T-helper 2 cell treated with Interferon-gamma antibody and Interleukin-4, amounts not matched to agents 5 μg/mL and 100 μg/mL, for 36 hours (primary cell): ENCODE measurements at places on chromosomes 7 and 10.

- no peak overlapping the region for H3K27ac ChIP-seq
- DNase-seq: no peak
- H3K36me3 ChIP-seq: no peaks in the 10 kb centered on the region
- no peaks in the 10 kb centered on the region for H3K4me1 ChIP-seq
Measured at GRCh38 chr7:33251301-33251700, 121.9 kb downstream of the BBS9 start.

DNA sequence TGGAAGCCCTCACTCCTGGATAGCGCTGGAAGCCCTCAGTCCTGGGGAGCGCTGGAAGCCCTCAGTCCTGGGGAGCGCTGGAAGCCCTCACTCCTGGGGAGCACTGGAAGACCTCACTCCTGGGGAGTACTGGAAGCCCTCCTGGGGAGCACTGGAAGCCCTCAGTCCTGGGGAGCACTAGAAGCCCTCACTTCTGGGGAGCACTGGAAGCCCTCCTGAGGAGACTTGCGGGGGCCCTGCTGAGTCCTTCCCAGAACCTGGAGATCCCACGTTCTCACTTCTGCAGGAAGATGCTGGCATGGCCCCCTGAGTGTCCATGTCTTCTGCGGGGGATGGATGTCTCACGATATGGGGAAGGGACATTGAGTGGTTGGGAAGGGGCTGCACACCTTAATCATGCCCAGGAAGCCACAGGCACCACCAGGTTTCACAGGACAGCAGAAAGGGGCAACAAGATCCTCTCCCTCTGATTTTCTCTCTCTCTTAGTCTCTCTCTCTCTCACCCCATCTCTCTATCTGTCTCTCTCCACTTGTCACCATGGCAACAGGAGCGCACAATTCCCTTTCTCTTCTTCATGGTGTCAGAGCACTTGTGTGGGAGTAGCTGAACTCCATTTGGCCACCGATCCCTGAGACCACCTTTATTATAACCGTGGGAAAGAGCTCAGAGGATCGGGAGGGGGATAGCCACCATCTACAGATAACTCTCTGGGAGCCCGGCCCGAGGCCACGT is 267.0 kb downstream of the TCERG1L start:
- no peaks in the 10 kb centered on the region for H3K4me1 ChIP-seq
- H3K27me3 ChIP-seq: no peaks in the 10 kb centered on the region
- H3K4me3 ChIP-seq: no peak overlapping the region
- no peak overlapping the region for H3K27ac ChIP-seq
- H3K36me3 ChIP-seq: no peaks in the 10 kb centered on the region
- no peak for DNase-seq

- H3K27ac ChIP-seq: no peak overlapping the region
- H3K36me3 ChIP-seq: no peaks in the 10 kb centered on the region
- no peak overlapping the region for H3K4me3 ChIP-seq
- no peaks in the 10 kb centered on the region for H3K27me3 ChIP-seq
- H3K4me1 ChIP-seq: no peaks in the 10 kb centered on the region
Measured at GRCh38 chr10:36591436-36591835, 534.0 kb upstream of the ANKRD30A start.

DNA sequence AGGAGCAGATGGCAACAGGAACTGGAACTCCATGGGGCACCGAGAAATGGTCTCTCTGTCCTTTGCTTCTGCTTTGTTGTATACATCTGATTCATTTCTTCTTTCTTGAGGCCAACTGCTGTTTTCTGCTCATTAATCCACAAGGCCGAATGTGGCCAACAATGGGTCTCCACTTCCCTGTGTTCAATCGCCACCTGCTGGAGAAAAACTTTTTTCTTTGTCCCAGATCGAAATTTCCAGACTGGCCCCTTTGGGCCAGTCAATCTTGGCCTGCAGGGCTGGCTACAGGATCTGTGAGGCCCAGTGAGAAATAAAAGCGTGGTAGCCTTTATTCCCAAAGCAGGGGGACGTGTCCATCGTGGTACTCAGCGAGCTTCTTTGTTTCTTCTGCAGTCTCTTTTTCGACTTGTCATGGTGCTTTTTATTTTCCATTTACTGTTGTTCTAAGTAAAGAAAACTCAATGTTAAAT is 58.8 kb downstream of the PARP12 start:
- H3K4me1 ChIP-seq: no peaks in the 10 kb centered on the region
- H3K27me3 ChIP-seq: peaks cover 3% of the 10 kb centered on the region
- no peak overlapping the region for H3K27ac ChIP-seq
- peak; percentile 17 for DNase-seq

DNA sequence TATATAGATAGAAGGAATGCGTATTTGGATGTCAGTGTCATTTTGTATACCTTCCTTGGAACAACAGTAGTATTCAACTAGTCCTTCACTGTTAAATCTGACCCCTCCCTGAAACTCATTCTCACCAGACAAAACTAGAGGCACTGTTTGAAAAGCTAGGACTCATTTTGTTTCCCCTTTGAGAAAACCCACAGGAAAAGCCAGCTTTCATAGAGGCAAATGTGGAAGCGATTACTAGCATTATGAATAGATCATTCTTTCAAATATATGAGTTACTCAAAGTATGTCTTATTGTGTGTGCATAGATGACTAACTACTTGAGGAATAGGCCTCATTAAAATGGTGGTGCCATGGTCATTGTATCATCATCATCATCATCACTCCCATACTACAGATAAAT is 1.9 kb upstream of the ASB15 start:
- H3K27me3 ChIP-seq: peaks cover 5% of the 10 kb centered on the region
- no peaks in the 10 kb centered on the region for H3K4me1 ChIP-seq
- H3K36me3 ChIP-seq: no peaks in the 10 kb centered on the region
- H3K27ac ChIP-seq: no peak overlapping the region
- DNase-seq: no peak

DNA sequence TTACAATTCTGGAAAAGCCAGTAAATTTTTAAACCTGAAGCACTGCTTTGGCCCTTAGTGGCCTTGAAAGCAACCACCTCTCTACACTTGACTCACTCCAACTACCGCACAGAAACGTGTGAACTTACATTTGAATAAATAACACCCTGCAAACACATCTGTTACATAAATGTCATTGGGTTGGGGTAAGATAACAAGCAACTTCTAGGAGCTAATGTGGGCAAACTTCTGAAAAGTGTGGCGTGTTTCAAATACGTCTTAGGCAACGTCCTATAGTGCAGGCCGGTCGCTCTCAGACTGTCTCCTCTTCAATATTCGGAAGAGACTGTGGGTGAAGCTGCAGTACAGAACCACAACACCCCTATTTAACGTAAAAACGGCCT is 474 bp downstream of the ORC5 start:
- peaks cover 13% of the 10 kb centered on the region for H3K36me3 ChIP-seq
- peaks cover 21% of the 10 kb centered on the region for H3K4me1 ChIP-seq
- DNase-seq: peak; percentile 6
- peak overlapping the region; percentile 92 for H3K27ac ChIP-seq
- H3K27me3 ChIP-seq: peaks cover 8% of the 10 kb centered on the region
- H3K4me3 ChIP-seq: peak overlapping the region; percentile 93

GRCh38 chr10:8418631-8419030 is 364.1 kb downstream of the GATA3 start:
- H3K36me3 ChIP-seq: peaks cover 20% of the 10 kb centered on the region
- peak overlapping the region; percentile 65 for H3K27ac ChIP-seq
- no peaks in the 10 kb centered on the region for H3K27me3 ChIP-seq
- no peak for DNase-seq
- H3K4me1 ChIP-seq: peaks cover 52% of the 10 kb centered on the region

DNA sequence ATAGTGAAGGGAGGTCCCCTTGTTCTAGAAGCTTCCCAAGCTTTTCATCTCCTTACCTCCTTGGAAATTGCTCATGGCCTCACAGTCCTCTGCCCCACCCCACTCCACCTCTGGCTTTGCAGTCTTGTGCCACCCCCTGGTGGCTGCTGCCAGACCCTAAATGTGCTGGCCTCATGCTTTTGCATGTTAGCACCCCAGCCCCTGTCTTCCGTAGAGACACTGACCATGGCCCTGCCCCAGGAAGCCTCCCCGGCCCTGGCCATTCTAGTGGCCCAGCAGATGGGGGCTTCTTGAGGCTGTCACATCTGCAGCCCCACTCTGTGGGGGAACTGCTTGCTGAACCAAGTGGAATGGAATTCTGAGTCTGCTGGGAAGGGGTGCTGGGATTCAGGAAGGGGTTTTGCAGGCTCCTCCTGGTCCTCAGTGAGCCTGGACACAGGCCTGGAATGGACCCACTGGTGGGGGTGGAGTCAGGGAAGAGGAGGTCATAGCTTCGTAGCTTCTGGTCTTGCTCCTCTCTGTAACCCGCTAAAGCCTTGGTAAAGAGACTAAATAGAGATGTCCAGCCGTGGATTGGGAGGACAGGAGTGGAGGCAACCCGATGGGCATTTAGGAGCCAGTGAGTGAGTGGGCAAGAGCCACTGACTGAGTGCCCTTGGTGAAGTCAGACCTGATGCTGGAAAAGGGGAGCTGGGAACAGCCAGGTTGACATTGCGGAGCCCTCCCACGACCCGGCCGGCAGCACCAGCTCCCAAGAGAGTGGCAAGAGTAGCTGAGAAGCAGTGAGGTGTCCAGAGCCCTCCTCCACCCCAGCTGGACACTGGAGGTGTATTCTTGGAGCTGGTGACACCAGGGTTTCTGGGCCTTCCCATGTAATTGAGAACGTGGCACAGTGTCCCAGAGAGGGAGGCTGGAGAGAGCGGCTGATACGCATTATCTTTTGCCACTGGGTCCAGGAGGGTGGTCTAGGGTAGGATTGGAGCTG is 20.9 kb downstream of the RAMP3 start:
- H3K4me1 ChIP-seq: no peaks in the 10 kb centered on the region
- no peak overlapping the region for H3K4me3 ChIP-seq
- no peak for DNase-seq
- H3K27me3 ChIP-seq: no peaks in the 10 kb centered on the region
- H3K27ac ChIP-seq: no peak overlapping the region

DNA sequence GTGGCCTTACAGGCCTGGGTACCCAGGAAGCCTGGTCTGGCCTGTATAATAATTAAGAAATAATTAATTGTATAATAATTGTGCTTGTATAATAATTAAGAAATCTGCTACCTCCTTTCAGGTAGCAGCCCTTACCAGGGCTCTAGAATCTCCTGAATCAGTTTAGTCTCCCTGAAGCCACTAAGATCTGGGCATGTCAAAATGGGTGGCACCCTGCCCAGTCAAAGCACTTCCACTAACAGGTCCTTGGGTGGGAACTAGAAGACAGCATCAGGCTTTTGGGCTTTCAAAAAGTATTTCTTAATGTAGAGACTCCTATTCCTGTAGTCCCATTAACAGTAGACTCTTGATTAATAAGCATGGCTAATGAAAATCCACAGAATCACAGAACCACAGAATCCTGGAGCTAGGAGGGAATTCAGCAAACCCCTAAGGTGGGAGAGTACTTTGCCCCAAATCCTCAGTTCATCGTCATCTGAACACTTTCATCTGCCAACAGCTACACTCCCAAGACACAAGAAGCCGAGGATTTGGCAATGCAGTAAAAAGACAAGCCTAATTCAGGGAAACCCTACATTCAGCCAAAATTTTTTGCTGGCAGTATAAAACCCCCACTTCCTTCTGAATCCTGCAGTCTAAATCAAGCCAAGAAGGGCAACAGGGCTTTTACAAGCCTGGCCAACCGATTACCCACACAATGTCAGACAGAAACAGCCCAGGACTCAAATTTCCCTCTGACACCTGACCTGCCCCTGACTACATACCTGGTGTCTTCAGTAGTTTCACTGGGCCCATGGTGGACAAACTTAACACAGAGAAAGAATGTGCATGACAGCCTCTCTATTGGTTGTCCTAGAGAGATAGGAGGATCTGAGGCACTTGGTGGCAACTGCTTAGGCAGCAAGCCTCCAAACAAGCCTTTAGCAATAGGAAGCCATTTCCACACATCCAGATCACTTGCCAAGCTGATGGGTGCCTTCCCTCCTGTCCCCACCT is 5.9 kb upstream of the IL6 start:
- H3K27me3 ChIP-seq: peaks cover 70% of the 10 kb centered on the region
- no peak for DNase-seq
- no peak overlapping the region for H3K27ac ChIP-seq
- peaks cover 25% of the 10 kb centered on the region for H3K4me1 ChIP-seq
- no peaks in the 10 kb centered on the region for H3K36me3 ChIP-seq

GRCh38 chr10:56135828-56136227 is 225.2 kb downstream of the ZWINT start:
- DNase-seq: no peak
- no peaks in the 10 kb centered on the region for H3K36me3 ChIP-seq
- no peaks in the 10 kb centered on the region for H3K27me3 ChIP-seq
- no peak overlapping the region for H3K27ac ChIP-seq

- H3K27ac ChIP-seq: no peak overlapping the region
- no peaks in the 10 kb centered on the region for H3K4me1 ChIP-seq
- H3K36me3 ChIP-seq: no peaks in the 10 kb centered on the region
- H3K4me3 ChIP-seq: no peak overlapping the region
Measured at GRCh38 chr7:32088451-32088881, 18.3 kb upstream of the PDE1C start.

- no peak overlapping the region for H3K27ac ChIP-seq
- H3K4me3 ChIP-seq: no peak overlapping the region
- DNase-seq: no peak
- no peaks in the 10 kb centered on the region for H3K27me3 ChIP-seq
- no peaks in the 10 kb centered on the region for H3K36me3 ChIP-seq
Measured at GRCh38 chr10:1874533-1874932, 137.2 kb upstream of the ADARB2 start.

- no peak for DNase-seq
- H3K4me1 ChIP-seq: no peaks in the 10 kb centered on the region
- H3K36me3 ChIP-seq: peaks cover 15% of the 10 kb centered on the region
- no peak overlapping the region for H3K27ac ChIP-seq
- no peak overlapping the region for H3K4me3 ChIP-seq
Measured at GRCh38 chr7:22647451-22648257, 79.3 kb upstream of the IL6 start.

DNA sequence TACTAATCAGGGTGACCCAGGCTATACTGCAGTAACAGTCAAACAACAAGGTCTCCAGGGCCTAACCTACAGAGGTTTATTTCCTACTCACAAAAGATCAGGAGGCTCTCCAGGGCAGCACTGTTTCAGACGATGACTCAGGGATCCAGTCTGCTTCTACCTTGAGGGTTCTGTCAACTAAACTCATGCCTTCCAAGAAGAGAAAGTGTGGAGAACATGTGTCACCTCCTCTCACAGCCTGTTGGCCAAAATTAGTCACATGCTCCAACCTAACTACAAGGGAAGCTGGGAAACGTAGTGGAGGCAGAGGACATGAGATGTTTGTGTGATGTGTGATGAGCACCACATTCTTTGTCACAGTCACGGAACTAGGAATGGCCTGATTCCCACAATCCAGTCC is 14.7 kb upstream of the INA start:
- no peak for DNase-seq
- no peaks in the 10 kb centered on the region for H3K36me3 ChIP-seq
- H3K4me1 ChIP-seq: no peaks in the 10 kb centered on the region
- H3K27me3 ChIP-seq: peaks cover 17% of the 10 kb centered on the region
- H3K4me3 ChIP-seq: no peak overlapping the region

- no peak overlapping the region for H3K27ac ChIP-seq
- DNase-seq: no peak
- H3K4me3 ChIP-seq: no peak overlapping the region
- no peaks in the 10 kb centered on the region for H3K36me3 ChIP-seq
- no peaks in the 10 kb centered on the region for H3K4me1 ChIP-seq
Measured at GRCh38 chr10:64508029-64508661, 986.9 kb downstream of the REEP3 start.
